Prostate gland (tissue), 2 donors: ENCODE measurements at places on chromosomes 7 and 10. TPM values are rescaled to one million over a fixed set of nuclear protein-coding genes. Genes with fewer than 3 reads are reported as not detected.

CALY gene
- not detected for total RNA-seq

COMTD1 gene
- total RNA-seq: 49.3 TPM

RGR gene
- not detected for total RNA-seq

FOXP2 gene
- total RNA-seq: 5.6 TPM
